Stimulated activated CD8-positive, alpha-beta memory T cell treated with anti-CD3 and anti-CD28 coated beads, Interleukin-4, amount 100 ng/mL, for 1 hour (primary cell): ENCODE measurements at places on chromosomes 4 and X.

GRCh38 chrX:525134-525533 lies 105.5 kb upstream of the SHOX start:
- DNase-seq, result no peak

GRCh38 chrX:12802741-12803140 lies 11.5 kb downstream of the PRPS2 start:
- DNase-seq, result no peak

GRCh38 chr4:115770046-115770543 lies 656.7 kb upstream of the NDST4 start:
- no peak for DNase-seq

GRCh38 chrX:151359341-151359740 lies 37.7 kb upstream of the VMA21 start:
- DNase-seq, result no peak

GRCh38 chr4:139607502-139608060 lies 51.6 kb upstream of the SETD7 start:
- DNase-seq, result no peak

DNA sequence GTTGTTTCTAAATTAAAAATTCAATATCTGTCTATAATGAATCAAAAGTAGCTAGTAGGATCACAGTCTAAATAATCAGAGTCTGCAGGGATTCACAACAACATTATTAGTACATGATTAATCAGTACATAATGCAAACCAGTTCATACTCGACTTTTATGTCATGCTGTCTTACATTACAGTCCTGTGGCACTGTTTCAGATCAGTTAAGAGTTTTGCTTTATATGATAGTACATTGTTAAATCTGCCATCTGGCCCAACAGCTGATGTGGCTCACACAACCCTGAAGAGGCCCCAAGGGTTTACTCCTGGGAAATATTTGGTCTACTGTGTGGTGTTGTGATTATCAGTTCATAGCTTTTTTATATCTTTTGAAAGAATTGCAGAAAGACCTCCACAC lies 247.1 kb upstream of the ETNPPL start:
- DNase-seq, result no peak

DNA sequence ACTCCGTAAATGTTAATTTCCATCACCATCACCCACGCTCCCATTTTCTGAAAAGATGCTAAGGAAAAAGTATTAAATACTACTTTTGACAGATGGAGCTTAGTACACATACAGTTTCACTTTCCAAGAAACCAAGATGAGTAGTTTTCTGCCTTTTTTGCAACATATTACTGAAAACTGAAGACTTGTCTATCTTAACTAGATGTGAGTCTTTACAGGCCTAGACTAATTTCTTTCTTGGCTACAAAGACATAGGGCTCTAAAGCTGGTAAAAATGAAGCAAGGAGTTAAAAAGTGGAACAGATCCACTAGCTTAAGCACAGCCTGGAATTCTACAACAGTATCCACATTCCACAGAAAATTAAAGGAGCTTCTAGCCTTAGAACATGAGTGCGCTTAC lies 68.2 kb downstream of the ATP11C start:
- DNase-seq, result no peak

- no peak for DNase-seq
Observed at GRCh38 chrX:154727871-154728270, 23.0 kb downstream of the GAB3 start.
